ENCODE measurements at places on chromosomes 7 and 10.

GRCh38 chr7:2843191-2843685 is 870 bp downstream of the GNA12 start:
- DNase-seq, result no peak

GRCh38 chr7:67251986-67252558 is 255.4 kb downstream of the TYW1 start:
- no peak for DNase-seq

GRCh38 chr10:59900048-59900727 is 6.2 kb downstream of the CCDC6 start:
- no peak for DNase-seq

DNA sequence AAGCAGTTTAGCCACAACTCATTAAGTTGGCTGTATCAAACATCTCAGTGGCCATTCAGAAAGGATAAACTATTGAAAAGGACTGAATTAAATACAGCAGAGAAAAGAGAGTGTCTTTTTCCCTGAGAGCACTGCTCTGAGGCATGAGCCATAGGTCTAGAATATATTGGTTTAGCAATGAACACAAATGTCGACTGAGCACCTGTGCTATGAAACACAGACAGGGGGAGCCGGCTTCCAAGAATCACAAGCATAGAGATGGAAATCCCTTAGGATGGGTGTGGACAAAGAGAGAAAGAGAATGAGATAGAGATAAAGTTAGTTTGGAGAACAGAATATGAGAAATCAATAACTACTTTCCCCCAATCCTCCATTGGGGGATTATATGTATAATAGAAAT is 54.8 kb downstream of the DGKI start:
- no peak for DNase-seq
